ENCODE measurements at places on chromosomes 4 and X.
A peak's percentile ranks its signal among the peaks of the same experiment; 100 is the strongest.

GRCh38 chr4:160180211-160180610 is 1077.3 kb downstream of the RAPGEF2 start:
- DNase-seq, result no peak

DNA sequence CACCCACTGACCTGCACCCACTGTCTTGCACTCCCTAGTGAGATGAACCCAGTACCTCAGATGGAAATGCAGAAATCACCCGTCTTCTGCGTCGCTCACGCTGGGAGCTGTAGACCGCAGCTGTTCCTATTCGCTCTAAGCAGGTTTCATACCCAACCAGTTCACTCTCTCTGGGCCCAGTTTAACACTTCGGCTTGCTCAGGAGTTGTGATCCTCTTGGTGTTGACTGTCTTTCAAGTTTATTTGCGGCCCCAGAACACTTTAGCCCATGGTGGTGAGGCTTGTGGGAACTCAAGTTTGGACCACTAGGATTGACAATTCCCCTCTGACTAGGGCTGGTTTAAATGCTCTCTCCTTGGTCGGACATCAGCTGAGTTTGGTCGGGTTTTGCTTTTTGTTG is 147.0 kb downstream of the DACH2 start:
- no peak for DNase-seq

DNA sequence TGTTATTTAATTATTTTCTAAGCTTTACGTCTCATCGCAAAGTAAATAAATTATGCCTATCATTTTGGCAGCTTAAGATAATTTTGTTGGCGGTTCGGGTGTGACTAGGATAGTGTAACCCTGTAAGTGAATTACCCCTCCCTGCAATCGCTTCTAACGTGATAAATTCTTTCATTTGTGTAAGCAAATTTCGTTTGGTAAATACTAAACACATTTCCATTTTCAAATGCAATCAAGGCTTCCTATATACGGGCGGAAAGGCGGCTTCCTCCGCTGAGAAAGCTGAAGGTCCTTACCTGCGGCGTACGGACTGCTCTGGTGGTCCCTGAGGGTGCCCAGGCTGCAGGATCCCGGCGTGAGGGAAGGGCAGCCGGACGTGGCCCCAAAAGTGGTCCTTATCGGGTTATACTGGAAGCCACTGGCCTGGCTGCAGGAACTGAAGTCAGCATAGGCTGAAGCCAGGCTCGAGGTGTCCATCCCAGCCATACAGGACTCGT is 403 bp downstream of the PHOX2B start:
- DNase-seq, result no peak

DNA sequence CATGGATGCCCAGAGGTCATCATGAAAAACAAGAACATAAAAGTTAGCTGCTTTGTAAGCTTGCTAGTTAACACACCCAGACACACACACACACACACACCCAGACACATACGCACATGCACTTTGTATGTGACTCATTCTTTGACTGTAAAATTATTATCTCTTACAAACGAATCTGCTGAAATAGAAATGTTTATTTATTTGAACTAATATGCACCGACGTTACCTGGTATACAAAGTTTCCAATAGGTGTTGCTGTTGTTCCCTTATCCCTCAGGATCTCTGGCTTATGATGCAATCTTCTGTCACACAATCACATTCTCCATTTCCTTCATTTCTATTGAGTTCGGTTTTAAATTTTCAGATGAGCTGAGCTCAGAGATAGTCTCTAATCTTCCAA is 209.3 kb downstream of the PTTG2 start:
- no peak for DNase-seq

DNA sequence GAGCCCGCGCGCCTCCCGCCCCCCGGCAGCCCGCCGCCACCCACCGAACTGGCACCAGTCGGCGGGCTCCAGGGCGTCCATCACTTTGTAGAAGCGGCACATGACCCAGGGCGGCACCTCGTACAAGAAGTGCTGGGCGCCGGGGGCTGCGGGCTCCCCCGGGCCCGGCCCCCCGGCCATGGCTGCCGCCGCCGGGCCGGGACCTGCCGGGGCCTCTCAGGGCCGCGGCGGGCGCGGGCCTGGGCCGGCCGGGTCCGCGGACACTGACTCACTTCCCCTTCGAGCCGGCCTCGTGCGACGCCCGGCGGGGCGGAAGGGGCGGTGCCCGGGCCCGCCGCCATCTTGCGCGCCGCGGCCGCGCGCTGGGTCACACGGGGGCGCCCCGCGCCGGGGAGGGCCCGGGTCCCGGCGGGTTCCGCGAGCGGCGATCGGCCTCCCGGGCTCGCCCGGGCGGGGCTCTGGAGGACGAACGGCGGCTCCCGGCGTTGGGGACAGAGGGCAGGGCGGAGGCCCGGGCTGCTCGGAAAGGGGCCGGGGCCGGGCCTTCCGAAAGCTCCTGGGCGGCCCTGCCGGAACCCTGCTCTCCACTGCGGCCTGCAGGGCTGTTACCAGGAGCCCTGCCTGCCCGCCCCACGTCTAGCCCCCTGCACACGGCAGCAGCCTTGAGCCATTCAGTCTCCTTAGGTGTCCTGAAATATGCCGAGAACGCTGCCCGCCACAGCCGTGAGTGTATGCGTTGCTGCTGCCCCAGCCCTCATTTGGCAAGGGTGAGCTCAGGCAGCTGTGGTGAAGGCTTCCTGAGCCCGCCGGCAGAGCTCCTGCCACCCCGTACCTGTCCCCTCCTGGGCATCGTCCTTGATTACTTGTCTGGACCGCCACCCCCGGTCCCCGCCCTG is at the start of gene IRAK1:
Gene IRAK1, minus strand, starts transcription at position 270 of the 896 bp plus-strand sequence. Its CDS starts 90 bp downstream, at position 180.
- no peak for DNase-seq

DNA sequence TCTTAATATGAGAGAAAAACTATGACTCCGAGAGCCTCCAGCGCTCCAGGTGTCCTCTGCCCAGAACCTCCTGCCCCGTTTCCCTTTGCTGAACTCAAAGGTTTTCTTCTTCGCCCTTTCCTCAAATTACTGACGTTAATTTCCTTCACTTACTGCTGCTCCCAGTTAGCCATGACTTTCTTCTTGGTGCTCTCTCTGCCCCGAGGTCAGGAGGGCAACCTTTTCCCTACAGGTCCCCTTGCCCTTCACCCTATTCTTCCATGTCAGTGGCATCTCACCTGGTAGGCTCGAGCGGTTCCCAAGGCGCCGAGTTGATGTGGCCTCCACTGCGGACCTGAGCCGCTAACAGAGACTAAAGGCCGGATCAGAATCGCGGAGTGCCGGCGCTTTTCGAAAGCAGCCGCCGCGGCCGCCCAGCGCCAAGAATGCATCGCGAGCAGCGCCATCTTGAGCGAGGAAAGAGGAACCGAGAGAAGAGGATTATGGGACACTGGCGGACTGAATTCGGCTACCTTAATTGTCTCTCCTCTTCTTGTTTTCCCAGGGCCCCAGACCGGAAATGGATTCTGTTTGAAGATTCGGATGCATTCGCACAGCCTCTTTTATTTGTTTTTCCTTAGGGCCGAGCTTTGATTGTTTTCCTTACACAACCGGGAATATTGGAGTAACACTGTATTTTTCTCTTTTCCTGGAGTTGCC is at the start of gene ABCB7:
Gene ABCB7, minus strand, starts transcription at position 457 of the 699 bp plus-strand sequence. Its CDS starts 11 bp downstream, at position 446.
- DNase-seq, result peak; percentile 4

GRCh38 chr4:111435986-111436744 is 709.1 kb upstream of the FAM241A start:
- no peak for DNase-seq

DNA sequence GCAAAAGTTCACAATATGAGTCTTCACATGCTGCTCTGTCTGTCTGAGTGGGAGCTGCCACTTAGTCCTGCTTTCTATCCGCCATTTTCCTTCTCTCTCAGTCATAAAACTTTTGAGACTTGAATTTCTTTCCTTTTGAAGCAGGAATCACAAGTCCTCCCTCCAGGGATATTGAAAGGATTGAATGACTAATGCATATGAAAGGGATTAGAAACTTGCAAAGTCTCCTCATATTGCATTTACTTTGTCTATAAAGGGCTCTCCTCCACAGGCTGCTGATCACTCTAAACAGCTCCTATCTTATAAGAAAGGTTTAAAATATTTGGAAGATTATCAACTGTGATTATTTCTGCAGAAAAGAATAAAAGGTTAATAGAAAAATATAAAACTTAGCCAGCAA is 879.1 kb downstream of the ARAP2 start:
- no peak for DNase-seq

DNA sequence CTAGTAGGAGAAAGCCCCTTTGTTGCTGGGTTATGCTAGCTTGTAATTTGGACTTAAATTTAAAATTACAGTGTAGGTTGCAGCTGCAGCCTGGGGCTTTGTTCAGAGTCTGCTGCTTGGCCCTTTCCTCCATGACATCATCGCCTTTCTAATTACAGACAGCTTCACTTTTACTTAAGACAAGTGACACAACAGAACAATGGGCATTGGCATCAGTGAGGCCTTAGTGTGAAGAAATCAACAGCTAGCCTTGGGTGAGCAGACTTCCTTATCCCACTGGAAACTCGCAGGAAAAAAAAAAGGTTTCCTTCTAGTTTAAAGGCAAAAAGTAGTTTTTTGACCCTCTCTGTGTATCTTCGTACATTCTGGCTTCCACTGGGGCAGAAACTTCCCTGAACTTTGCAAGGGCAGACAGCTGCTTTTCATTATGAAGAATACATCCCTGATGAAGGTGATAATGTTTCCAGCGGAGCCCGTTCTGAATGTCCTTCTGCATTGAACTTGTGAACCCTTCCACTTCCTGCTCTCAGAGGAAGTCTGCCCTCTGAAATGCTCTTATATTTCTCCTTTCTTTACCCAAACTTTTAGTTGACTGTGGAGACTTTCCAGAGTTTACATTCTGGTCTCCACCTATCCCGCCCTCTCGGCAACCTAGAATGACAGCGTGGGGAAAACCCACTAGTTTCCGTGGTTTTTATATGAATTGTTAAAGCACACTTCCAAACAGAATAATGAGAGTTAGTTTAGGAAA is 123.2 kb upstream of the FAM9C start:
- no peak for DNase-seq

DNA sequence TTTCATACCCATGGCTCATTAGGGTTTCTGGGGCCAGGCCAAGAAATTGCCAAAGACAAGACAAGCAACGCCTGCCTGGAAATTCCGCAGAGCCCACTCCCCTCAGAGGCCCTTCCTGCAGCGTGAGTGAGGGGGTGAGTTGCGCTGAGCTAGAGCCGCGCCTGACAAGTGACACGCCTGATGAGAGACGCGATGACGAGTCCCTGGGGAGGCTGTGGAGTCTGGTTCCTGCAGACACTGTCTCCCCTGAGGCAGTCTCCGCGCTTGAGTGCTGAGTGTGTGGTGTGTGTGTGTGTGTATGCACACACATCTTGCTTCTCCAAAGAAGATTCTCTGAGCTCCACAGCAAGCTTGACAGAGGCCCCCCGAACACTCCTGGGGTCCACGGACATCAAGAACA is 269.8 kb downstream of the BCOR start:
- DNase-seq, result no peak

DNA sequence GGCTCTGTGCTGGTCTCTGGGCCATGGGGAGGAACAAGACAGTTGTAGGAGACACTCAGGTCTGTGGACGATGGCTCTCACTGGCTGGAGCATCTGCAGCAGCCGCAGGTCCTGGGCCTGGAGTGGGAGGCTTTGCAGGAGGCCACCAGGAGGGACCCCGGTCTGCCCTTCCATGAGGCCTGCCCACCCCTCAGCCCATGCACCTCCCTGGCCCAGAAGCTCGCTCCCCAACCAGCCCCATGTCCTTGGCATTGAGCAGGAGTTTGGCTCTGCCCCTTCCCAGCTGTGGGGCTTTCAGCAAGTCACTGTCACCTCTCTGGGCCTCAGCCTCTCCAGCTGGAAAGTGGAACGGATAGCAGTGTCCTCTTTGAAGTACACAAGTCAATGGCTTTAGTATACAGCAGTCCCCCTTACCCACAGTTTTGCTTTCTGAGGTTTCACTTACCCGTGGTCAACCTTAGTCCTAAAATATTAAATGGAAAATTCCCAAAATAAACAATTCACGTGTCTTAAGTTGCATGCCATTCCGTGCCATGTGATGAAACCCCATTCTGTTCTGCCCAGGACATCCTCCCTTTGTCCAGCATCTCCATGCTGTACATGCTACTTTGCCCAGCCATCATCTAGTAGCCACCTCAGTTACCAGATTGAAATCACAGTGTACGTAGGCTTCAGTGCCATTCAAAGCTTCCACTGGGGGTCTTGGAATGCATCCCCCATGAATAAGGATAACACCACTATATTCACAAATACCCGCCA is 104.0 kb downstream of the CPZ start:
- no peak for DNase-seq

DNA sequence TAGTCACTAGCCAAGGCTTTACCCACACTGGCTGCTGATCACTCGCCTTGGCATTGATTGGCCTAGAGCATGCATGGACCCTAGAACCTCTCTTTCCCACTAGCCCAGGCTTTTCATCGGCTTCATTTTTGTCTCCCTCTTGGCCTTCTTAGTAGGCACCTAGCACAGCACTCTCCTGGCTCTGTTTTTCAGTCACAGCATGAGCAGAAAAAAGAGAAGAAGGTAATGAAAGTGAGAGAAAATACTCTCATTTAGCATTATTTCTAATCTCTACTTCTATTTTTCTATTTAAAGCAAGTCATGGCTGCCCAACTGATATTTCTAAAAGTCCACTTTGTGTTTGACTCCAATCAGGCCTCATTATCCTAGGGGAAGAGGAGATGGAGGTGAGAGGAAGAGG is 267.2 kb downstream of the FBXO8 start:
- no peak for DNase-seq

DNA sequence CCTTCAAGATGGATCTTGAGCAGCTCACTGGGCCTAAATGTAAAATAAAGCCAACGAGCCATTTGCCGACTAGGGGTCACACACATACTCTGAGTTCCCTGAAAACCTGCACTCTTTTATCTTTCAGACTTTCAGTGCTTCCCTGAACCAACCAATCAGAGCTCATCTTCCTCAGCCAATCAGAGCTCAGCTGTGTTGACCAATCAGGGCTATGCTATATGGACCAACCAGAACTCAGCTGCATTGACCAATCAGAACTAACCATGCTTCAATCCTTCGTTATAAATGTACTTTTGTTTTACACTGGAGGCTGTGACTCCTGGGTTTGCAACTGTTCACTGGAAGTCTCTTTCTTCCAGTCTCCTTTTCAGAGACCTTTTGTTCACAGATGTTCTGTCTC is 19.3 kb downstream of the SLC25A53 start:
- DNase-seq, result no peak

DNA sequence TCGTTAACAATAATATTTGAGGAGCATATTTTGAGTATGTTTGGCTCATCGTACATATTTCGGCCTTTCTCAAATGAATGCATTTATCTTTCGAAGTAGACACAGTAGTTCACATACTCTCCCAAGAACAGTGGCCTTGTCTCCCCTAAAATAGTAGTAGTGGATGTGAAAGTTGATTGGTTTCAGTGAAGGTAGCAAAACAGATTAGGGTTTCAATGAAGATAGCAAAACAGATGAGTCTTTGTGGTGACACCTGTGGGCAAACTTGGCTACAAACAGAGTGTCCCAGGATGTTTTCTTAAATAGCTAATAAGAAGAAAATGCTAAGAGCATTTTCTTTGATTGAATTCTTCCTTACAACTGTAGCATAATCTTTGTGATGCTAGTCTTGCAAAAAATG is 67.0 kb downstream of the USP9X start:
- no peak for DNase-seq

GRCh38 chrX:75648803-75649588 is 126.2 kb upstream of the ZDHHC15 start:
- no peak for DNase-seq

GRCh38 chrX:20522420-20522819 is 255.7 kb upstream of the RPS6KA3 start:
- DNase-seq, result no peak

Measured in stimulated activated CD4-positive, alpha-beta T cell treated with anti-CD3 and anti-CD28 coated beads, Interleukin-1b, Interleukin-23, amount 100 ng/mL, for 1 hour (primary cell).